ENCODE measurements at places on chromosomes 2 and 18. TPM values are rescaled to one million over a fixed set of nuclear protein-coding genes. Genes with fewer than 3 reads are reported as not detected.

GRCh38 chr18:77068321-77069312, 64.0 kb downstream of the MBP start:
- DNase-seq: no peak
- H3K36me3 ChIP-seq: no peaks in the 10 kb centered on the region
- H3K4me1 ChIP-seq: peaks cover 11% of the 10 kb centered on the region

The DUSP2 gene
- 1.2 TPM for polyA plus RNA-seq

DNA sequence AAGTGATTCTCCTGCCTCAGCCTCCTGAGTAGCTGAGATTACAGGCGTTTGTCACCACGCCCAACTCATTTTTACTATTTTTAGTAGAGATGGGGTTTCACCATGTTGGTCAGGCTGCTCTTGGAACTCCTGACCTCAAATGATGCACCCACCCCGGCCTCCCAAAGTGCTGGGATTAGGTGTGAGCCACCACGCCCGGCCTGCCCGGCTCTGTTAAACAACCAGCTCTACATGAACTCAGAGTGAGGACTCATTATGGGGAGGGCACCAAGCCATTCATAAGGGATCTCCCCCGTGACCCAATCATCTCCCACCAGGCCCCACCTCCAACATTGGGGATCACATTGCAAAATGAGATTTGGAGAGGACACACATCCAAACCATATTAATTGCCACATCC, 8.8 kb downstream of the ATIC start:
- H3K4me3 ChIP-seq: no peak overlapping the region
- peaks cover 57% of the 10 kb centered on the region for H3K36me3 ChIP-seq
- peaks cover 16% of the 10 kb centered on the region for H3K4me1 ChIP-seq
- H3K27me3 ChIP-seq: no peaks in the 10 kb centered on the region

The REG1B gene
- polyA plus RNA-seq: 10.8 TPM

The HOXD12 gene
- 0.15 TPM for polyA plus RNA-seq

GRCh38 chr2:181978351-181979150, 7.1 kb upstream of the PPP1R1C start:
- H3K36me3 ChIP-seq: no peaks in the 10 kb centered on the region
- H3K4me3 ChIP-seq: no peak overlapping the region
- DNase-seq: no peak
- H3K27me3 ChIP-seq: no peaks in the 10 kb centered on the region

- peaks cover 16% of the 10 kb centered on the region for H3K4me1 ChIP-seq
- no peaks in the 10 kb centered on the region for H3K36me3 ChIP-seq
- DNase-seq: no peak
Observed at GRCh38 chr2:204652063-204652462, 106.8 kb downstream of the PARD3B start.

GRCh38 chr18:77178559-77178958, 46.0 kb upstream of the MBP start:
- H3K4me1 ChIP-seq: no peaks in the 10 kb centered on the region
- H3K4me3 ChIP-seq: no peak overlapping the region
- no peaks in the 10 kb centered on the region for H3K36me3 ChIP-seq
- H3K27ac ChIP-seq: no peak overlapping the region
- DNase-seq: no peak

DNA sequence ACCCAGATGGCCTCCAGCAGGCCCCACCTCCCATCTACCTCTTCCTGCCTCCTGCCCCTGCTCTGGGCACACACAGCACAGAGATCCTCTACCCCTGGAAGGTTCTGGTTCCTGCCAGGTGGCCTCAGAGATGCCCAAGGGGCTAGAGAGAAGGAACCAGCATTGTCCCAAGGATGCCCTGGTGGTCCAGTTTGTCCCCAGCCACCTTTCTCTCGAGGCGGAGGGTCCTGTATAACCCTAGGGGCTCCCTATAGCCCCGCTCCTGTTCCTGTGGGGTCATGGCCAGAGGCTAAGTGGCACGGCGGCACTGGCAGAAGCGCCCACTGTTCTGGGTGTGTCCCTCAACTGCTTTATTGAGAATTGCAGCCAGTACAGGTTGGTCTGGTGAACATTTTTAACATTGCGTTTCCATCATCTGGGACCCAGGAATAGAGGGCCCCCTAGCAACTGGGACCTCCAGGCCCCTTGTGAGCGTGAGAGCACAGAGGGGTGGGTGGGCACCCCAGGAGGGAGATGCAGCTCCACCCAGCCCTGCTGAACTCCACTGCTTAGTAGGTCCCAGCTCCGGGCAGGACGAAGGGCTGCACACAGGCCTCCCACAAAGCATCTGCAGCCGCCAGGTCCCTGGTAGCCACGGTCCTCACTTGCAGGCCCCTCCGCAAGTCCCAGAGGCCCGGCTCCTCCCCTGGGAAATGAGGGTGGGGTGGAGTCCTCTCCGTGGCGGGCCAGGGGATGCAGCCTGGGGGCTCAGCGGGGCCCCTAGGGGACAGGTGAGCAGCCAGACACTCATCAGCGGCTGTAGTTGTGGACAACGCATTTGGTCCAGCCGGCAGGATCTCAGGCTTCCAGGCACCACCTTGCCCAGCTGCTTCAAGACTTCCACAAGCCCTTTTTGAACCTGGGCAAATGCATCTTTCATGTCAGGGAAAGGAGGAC, 33.1 kb downstream of the GPC1 start:
- no peak overlapping the region for H3K4me3 ChIP-seq
- no peak overlapping the region for H3K27ac ChIP-seq
- no peaks in the 10 kb centered on the region for H3K4me1 ChIP-seq
- no peaks in the 10 kb centered on the region for H3K27me3 ChIP-seq
- DNase-seq: peak; percentile 57
- H3K36me3 ChIP-seq: peaks cover 27% of the 10 kb centered on the region

The SH2D6 gene
- polyA plus RNA-seq: 2.8 TPM

DNA sequence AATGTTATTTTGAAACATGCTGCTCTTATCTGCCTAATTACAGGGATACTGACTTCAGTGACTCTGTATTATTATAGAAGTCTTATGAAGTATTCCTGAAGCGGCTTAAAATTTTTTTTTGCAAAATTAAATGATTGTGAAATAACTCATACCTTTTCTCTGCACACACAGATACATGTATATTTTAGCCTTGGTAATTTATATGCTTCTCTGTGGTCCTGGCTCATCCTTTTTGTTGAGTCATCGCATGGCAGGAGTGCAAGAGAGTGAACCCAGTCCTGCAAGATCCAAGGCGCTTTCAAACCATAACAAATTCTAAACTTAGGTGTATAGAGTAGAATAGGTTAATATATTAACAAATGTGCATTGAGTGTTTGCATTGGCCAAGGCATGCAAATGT, 8.6 kb downstream of the CCNT2 start:
- no peak overlapping the region for H3K4me3 ChIP-seq
- H3K27ac ChIP-seq: peak overlapping the region; percentile 48
- no peak for DNase-seq
